Liver (tissue), 10 donors: ENCODE measurements at places on chromosomes 11 and 22.

DNA sequence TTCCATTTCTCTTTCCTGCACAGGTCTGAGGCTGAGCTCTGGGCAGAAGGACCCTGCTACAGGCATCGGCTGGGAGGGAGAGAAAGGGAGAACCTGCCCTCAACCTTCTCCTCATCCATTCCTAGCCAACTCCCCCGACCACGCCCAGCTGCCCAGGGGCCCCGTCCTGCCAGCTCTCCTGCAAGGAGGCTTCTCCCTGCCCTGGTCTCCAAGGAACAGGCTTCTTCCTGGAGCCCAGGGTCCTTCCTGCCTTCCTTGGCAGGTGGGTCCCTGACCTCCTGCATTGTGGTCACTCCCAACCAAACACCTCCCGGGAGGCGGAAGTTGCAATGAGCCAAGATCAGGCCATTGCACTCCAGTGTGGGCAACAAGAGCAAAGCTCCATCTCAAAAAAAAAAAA is 12.5 kb upstream of the HMOX1 start:
- H3K4me1 ChIP-seq, result peaks cover 8% of the 10 kb centered on the region
- H3K36me3 ChIP-seq, result no peaks in the 10 kb centered on the region
- no peak overlapping the region for H3K4me3 ChIP-seq

- H3K36me3 ChIP-seq, result peaks cover 17% of the 10 kb centered on the region
- H3K27me3 ChIP-seq, result no peaks in the 10 kb centered on the region
- DNase-seq, result no peak
Measured at GRCh38 chr11:47466201-47466600, 17.3 kb upstream of the RAPSN start.

DNA sequence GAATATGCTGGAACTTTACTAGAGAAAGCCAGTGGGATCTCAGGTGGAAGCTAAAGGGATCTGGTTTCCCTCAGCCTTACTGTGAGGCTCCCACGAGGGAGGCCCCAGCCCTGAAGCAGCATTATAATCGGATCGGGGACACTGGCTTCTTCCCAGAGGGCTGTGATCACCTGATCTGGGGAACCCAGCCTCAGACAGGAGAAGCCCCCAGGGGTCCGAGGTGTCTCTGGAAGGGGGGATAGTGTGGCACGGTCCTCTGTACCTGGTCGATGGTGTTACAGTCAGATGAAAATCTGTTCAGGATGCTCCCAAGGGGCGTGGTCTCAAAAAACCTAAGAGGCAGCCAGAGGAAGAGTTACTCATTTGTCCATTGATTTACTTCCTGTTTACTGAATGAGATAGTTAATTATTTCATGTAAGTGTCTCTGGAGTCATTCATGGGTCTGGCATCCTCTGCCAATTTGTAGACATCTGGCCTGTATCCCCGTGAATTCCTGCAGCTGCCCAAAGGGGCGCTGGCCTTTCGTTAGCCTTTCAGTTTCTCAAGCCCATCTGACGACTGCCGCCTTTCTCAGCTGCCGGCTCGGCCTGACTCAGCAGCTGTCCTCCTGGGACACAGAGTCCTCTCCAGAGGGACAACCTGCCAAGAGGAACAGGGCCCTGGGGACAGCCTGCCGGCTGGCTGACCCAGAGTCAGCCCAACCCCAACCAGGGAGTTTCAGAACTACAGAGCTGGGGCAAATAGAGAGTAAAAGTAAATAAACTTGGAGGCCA is 17.0 kb upstream of the KCNJ11 start:
- H3K36me3 ChIP-seq, result no peaks in the 10 kb centered on the region
- peaks cover 13% of the 10 kb centered on the region for H3K4me1 ChIP-seq
- H3K27ac ChIP-seq, result peak overlapping the region; percentile 52
- H3K27me3 ChIP-seq, result no peaks in the 10 kb centered on the region
- H3K4me3 ChIP-seq, result peak overlapping the region; percentile 4

DNA sequence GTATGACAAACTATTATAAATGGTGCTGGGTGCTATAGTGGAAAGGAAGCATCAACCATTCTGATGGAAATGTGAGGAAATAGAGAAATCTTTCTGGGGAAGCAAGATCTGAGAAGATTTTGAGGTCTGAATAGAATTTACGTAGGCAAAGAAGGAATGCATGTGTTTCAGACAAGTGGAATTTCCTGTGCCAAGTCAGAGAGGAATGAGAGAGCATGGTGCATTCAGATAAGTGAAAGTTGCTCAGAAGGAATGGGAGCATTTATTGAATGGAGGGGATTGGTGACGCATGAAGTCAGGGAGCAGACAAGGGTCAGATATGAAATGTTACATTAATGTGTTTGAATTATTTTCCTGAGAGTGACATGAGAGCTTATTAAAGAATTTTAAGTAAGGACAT is 725.5 kb downstream of the METTL15 start:
- no peaks in the 10 kb centered on the region for H3K36me3 ChIP-seq
- H3K4me3 ChIP-seq, result no peak overlapping the region
- no peaks in the 10 kb centered on the region for H3K27me3 ChIP-seq
- no peaks in the 10 kb centered on the region for H3K4me1 ChIP-seq

DNA sequence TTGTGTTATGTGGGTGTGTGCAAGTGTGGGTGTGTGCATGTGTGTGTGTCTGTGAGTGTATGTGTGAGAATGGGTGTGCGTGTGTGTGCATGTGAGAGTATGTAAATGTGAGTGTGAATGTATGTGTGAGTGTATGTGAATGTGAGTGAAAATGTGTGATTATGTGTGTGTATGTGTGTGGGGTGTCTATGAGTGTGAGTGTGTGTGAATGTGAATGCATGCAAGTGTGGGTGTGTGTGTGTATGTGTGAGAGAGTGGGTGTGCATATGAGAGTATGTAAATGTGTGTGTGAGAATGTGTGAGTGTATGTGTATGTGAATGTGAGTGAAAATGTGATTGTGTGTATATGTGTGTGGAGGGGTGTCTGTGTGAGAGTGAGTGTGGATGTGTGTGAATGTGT is 1292.7 kb downstream of the TBC1D22A start:
- H3K27me3 ChIP-seq, result no peaks in the 10 kb centered on the region
- H3K27ac ChIP-seq, result no peak overlapping the region
- no peak overlapping the region for H3K4me3 ChIP-seq
- no peaks in the 10 kb centered on the region for H3K36me3 ChIP-seq

DNA sequence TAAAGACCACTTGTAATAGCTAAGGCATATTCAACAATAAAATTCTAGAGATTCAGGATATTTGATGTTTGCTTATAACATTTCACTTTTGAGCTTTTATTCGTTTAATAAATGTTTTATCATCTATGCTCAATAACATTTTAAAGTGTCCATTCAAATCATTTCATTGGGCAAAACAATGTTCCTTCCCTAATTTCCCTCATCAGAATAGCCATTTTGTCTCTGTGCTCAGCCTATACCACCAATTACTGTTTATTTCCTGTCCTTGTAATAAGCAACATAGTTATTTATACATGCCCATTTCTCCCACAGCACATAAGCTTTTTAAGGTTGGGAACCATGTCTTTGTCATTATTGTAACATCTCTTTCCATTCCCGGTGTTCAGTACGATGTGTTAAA is 1.3 kb upstream of the SC5D start:
- no peaks in the 10 kb centered on the region for H3K36me3 ChIP-seq
- no peak for DNase-seq
- no peak overlapping the region for H3K4me3 ChIP-seq
- H3K27me3 ChIP-seq, result no peaks in the 10 kb centered on the region
- H3K27ac ChIP-seq, result no peak overlapping the region
- peaks cover 25% of the 10 kb centered on the region for H3K4me1 ChIP-seq

- H3K4me1 ChIP-seq, result no peaks in the 10 kb centered on the region
- no peaks in the 10 kb centered on the region for H3K27me3 ChIP-seq
- no peak overlapping the region for H3K4me3 ChIP-seq
- no peaks in the 10 kb centered on the region for H3K36me3 ChIP-seq
- no peak overlapping the region for H3K27ac ChIP-seq
Measured at GRCh38 chr11:131672191-131672590, 301.8 kb downstream of the NTM start.

- H3K27ac ChIP-seq, result no peak overlapping the region
- peak; percentile 74 for DNase-seq
- no peak overlapping the region for H3K4me3 ChIP-seq
- H3K4me1 ChIP-seq, result peaks cover 15% of the 10 kb centered on the region
- no peaks in the 10 kb centered on the region for H3K27me3 ChIP-seq
- no peaks in the 10 kb centered on the region for H3K36me3 ChIP-seq
Measured at GRCh38 chr11:662689-663274, 25.7 kb downstream of the DRD4 start.

DNA sequence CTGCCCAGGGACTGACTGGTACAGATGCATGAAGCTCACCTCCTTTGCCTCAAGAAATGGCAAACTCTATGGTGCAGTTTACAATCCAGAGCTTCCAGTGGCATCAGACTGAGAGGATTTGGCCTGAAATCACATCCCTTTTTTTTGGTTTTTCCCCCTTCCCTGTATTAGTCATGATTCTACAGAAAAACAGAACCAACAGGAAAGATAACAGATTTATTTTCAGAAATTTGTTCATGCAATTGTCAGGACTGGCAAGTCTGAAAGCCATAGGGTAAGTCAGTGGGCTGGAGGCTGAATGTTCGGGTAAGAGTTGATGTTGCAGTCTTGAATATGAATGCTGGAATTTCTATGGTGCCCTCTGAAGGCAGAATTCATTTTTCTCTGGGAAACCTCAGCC is 12.0 kb upstream of the ZDHHC13 start:
- H3K4me3 ChIP-seq, result no peak overlapping the region
- H3K27me3 ChIP-seq, result no peaks in the 10 kb centered on the region

DNA sequence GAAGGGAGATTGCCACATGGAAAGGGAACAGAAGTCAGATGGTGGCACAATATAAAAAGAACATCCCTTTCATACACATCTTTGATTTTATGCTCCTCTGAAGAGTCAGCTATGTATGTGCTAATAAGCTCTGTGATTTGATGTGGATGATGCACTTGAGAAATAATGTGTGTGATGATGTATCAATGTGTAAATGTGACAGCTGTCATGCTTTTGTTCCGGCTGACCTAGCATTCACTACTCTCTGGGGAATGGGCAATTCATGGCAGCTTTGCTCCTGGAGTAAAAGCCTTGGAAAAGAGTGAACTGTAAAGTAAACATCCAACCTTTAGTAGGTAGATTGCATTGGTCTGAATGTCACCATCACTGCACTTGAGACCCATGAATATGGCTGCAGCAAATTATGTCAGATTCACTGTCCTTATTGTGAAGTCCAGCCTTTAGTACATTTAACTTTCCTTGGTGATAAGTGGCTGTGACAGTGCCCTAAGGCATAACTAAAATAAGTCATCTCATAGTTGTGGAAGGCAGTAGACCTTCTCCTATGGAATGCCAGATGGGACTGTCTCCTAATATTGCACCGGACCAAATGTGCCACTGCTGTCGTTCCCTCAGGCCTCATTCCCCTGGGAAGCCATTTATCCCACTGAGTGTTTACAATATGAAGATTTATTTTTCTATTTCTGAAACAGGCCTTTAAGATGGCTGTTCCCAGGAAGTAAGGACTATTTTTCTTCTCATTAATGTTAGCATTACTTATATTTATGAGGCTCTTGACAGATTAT is 178.2 kb upstream of the CCDC90B start:
- no peaks in the 10 kb centered on the region for H3K27me3 ChIP-seq
- H3K4me3 ChIP-seq, result no peak overlapping the region
- H3K36me3 ChIP-seq, result no peaks in the 10 kb centered on the region
- DNase-seq, result no peak
- no peak overlapping the region for H3K27ac ChIP-seq

DNA sequence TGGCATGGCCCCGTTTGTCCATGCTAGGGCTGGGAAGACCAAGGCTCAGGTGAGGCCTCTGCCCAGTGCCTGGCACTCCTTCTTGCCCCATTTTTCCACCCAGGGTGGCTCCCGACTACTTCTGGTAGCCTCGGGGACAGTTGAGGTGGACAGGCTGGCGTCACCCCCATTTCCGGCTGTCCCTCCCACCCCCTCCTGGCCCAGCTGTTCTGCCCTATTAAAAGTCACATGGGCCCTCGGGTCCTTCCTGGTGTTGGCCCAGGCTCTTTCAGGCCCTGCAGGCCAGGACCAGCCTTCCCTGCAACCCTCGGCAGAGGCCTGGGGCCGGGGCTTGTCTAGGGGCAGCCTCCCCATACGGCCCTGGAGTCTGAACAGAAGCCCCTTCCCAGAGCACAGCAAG is 9.5 kb downstream of the CD81 start:
- H3K4me1 ChIP-seq, result peaks cover 94% of the 10 kb centered on the region
- no peak overlapping the region for H3K4me3 ChIP-seq
- no peaks in the 10 kb centered on the region for H3K27me3 ChIP-seq
- H3K27ac ChIP-seq, result peak overlapping the region; percentile 21
- no peak for DNase-seq
